ENCODE measurements at places on chromosomes 1 and 21. TPM values are rescaled to one million over a fixed set of nuclear protein-coding genes. Genes with fewer than 3 reads are reported as not detected.

PRDM2 gene
- 29.9 TPM for total RNA-seq

C1orf53 gene
- total RNA-seq: 14.2 TPM

KRTAP11-1 gene
- total RNA-seq: not detected

PLA2G2D gene
- not detected for total RNA-seq

LYSMD1 gene
- 7.6 TPM for total RNA-seq

DNA sequence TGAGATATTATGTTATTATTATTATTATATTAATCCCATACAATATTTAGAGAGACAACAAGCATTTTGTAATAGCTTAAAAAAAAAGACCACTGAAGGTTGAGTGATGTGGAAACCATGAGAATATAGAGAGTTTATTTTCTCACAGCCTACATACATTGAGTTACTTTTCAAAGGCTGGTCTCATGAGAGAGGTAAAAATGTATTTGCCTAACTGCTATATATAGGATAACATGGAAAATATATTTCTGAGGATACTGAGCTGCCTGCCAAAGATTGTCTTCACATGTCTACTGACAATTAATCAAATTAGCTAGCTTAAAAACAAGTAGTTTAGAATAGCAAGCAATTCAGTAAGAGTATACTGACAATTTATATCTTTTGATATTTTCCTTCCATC is 192.2 kb upstream of the NRIP1 start:
- DNase-seq: no peak

GRCh38 chr1:68231627-68232288 is 565 bp downstream of the WLS start:
- DNase-seq: peak; percentile 25

GRCh38 chr1:231286603-231287002 is 45.6 kb downstream of the GNPAT start:
- DNase-seq: no peak

DNA sequence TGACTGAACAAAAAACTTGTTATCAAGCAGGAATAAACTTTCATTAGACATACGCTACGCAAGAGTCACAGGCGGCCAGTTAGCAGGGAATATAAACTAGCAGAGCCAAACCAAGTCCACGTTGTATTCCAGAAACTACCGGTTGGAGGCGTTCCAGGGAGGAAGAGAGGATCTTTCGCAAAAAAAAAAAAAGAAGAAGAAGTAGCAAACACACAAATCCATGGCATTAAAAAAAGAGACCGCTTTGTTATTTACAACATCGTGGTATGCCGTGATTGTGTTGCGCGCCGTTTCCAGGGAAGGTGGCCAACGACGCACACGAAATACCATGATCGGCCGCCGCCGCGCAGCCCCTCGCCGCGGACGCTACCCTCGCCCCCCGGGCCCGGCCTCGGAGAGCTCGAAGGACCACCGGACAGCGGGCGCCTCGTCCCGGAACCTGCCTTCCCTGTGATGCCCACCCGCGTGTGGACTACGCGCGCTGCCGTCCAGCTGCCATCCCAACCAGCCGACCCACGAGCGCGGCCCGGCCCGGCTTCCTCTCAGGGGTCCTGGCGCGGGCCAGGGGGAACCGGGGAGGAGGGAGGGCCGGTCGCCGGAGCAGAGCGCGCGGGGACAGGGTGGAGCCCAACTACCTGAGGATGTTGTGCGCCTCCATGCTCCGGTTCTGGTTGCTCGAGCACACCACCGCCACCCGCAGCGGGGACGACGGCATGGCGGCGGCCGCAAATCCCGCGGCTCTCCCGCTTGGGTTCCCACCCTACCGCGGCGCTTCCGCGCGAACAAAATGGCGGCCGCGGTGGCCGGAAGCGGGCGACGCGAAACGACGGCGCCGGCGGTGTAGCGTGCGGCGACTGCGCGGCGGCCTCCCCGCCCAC is 581 bp downstream of the SSU72 start:
- peak; percentile 48 for DNase-seq

GRCh38 chr1:109927911-109928321 is 17.3 kb downstream of the CSF1 start:
- DNase-seq: no peak

DNA sequence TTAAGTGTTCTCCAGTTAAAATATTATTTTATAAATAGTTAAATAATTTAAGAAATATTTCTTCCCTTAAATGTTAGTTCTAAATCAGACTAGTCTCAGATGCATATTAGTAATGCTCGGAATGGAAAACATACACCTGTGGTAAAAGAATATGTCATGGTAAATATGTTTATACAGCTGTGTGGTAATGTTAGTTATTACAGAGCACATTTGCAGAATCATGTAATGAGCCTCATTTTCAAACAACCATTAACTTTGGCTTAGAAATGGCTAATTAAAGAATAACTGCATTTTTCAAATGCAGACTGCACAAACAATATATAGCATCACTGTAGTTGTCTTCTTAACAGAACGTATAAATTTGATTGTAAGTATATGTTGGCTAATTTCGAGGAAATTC is 90.3 kb downstream of the DISP1 start:
- DNase-seq: no peak

GRCh38 chr1:201468501-201468843 is 516 bp downstream of the PHLDA3 start:
- no peak for DNase-seq

Measured in Calu3 (cell line).